CD4-positive, alpha-beta T cell treated with Interferon alpha-2 for 1 hour (primary cell): ENCODE measurements at places on chromosomes 1 and 21.

- DNase-seq = no peak
Observed at GRCh38 chr1:43432907-43433306, 20.8 kb downstream of the HYI start.

- no peak for DNase-seq
Observed at GRCh38 chr1:229434005-229434640, at the start of gene ACTA1. Gene ACTA1 (minus strand): TSS chr1:229434094. CDS start chr1:229433115, 979 bp downstream.

GRCh38 chr1:217333939-217334338 lies 297.0 kb downstream of the GPATCH2 start:
- DNase-seq = no peak

DNA sequence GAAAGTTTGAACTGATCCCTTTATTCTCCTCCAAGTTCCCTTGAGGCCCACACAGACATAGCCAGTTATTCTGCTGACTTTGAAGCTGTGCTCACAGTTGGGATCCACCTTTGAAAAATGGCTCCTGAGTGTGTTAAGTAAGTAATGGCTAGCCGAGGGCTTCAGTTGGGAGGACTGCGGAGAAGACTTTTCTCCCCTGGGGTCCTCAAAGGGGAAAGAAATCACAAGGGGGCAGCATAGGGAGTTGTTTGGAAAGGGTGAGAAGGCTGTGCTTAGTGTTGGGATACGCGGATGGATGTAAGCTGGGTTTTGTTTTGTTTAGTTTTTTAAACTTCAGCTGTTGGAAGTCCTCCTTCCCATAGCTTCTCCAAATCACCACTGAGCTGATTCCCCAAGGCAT lies 8.3 kb downstream of the PGM1 start:
- DNase-seq = no peak

DNA sequence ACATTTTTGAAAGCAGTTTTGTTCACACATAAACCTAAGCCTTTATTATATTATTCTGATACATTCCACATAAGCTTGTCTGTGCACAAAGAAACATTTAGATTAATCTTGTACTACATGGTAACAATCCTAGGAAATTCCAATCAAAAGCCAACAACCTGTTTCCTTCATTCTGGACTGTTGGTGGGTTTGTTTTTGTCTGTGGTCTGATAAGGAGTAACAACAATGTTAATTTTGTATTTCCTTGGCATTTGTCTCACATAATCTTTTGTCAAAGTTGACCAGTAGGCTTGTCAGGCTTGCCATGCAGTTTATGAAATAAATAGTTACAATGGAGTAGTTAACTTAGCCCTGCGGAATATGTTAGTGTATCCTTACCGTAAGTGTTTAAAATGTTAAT lies 183.3 kb downstream of the DHRS3 start:
- no peak for DNase-seq

DNA sequence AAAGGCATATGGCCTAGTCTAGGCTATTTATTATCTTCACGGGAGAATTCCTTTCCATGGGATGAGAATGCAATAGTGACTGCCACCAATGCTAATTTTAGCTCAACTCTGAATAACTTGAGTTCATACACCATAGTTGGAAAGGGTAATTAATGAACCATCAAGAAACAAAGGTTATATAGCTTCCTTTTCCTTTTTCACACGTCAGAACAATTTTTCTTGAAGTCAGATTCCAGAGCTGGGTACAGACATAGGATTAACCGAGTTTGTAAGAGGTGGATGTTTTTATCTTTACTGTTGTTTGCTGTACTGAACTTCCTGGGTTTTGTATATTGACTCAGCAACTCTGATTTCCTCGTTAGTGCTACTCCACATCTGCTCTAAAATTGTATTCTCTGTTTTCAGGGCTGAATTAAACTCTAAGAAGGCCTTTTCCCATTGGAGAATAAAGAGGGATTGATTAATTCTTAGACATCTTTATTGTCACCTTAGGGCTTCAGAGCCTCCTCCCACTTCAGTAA lies 262.0 kb downstream of the NUF2 start:
- DNase-seq = no peak

GRCh38 chr1:99250728-99251127 lies 13.6 kb upstream of the PLPPR4 start:
- no peak for DNase-seq

DNA sequence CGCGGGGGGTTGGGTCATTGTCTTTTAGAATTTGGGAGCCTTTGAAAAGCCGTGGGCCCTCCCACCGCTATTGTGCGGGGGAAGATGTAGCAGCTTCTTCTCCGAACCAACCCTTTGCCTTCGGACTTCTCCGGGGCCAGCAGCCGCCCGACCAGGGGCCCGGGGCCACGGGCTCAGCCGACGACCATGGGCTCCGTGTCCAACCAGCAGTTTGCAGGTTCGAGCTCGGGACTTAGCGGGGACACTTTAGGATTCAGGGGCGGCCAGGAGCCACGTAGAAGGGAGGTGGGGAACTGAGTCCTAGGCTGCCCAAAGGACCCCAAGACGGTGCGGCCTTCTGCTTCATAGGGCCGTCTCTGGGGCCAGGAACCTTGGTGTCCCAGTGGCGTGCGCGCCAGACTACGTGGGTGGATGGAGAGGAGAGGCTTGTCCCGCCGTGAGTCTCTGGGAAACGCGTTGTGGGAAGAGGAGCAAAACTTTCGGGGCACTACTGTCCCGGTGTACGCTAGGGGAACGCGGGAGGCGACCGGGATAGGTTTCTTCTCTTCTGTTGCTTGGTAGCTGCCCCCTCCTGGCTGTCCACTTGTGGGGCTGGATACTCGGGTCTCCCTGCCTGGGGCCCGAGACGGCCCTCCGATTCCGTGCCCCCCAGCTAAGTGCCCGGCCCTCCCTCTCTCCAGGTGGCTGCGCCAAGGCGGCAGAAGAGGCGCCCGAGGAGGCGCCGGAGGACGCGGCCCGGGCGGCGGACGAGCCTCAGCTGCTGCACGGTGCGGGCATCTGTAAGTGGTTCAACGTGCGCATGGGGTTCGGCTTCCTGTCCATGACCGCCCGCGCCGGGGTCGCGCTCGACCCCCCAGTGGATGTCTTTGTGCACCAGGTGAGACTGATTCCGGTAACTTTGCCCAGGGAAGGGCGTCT lies at the start of gene LIN28A:
LIN28A (plus strand) TSS at position 112 of the 918 bp plus-strand sequence; CDS start at position 187, 75 bp downstream.
- DNase-seq = no peak

GRCh38 chr1:199109160-199109559 lies 470.3 kb downstream of the PTPRC start:
- DNase-seq = no peak
